Lower leg skin (tissue), 4 donors: ENCODE measurements at places on chromosomes 4 and X. TPM values are rescaled to one million over a fixed set of nuclear protein-coding genes. Genes with fewer than 3 reads are reported as not detected.

NOX1 gene
- 0.84 TPM for total RNA-seq

NIPAL1 gene
- total RNA-seq: 65.8 TPM

LYAR gene
- 5.9 TPM for total RNA-seq

SYP gene
- total RNA-seq: 2.5 TPM

AMBN gene
- not detected for total RNA-seq

- DNase-seq: no peak
Observed at GRCh38 chr4:27429364-27429871, 568.8 kb downstream of the STIM2 start.

GRCh38 chrX:40117715-40118285 is 20.0 kb upstream of the BCOR start:
- no peak for DNase-seq

GRCh38 chr4:68724426-68724825 is 54.0 kb upstream of the UGT2B15 start:
- no peak for DNase-seq

DNA sequence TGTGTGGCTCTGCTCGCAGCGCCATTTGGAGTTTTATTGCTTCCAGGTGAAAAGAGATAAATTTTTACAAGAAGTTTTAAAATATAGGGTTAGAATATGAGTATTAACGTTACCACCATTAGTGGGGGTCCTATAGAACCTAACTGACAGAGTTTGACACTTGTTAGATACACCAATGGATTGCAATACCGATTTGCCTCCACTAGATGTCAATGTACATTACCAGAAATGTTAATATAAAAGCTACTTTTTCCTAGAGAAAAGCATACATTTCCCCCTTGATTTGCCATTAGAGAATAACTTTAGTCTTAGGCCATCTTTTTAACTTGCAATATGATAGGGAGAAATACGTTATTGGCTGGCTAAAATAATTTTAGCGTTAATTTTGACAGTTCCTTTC is 108.4 kb downstream of the LINC00632 start:
- DNase-seq: no peak

GRCh38 chrX:94686071-94686470 is 1012.1 kb downstream of the FAM133A start:
- DNase-seq: no peak

- DNase-seq: no peak
Observed at GRCh38 chr4:173490256-173490655, 39.8 kb downstream of the HAND2 start.

DNA sequence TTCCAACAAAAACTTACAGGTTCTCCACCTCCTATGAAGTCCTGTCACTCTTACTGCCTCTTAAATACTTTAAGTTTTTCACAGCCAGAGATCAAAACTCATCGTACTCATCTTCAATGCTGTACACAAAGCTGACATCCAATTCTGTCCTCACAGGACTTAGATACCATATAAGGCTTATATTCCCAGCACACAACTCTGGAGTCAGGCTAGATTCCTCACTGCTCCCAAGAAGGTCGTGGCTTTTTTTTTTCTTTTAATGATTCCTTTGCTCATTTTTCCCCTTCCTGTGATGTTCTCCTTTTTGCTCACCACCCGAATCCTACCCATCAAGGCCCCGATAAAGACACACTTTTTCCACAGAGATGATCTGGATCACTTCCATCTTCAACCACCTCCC is 914 bp downstream of the TRAPPC2 start:
- no peak for DNase-seq

DNA sequence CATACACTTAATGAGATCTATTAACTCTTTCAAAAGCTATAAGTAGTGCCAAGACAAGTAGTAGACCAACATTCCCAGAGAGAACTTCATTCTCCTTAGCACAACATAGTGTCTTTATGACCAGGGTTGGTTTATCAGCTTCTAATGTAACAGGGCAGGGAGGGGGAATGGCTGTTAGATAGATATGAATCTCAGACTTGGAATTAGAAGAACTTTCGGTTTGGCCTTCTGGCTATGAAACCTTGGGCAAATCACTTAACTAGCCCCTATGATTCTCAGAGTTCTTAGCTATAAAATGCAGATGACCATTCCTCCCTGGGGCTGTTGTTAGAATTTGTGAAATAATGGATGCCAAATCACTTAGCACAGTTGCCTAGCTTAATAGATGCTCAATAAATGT is 132.2 kb downstream of the SLC10A7 start:
- DNase-seq: no peak

- no peak for DNase-seq
Observed at GRCh38 chrX:115897956-115898355, 272.6 kb upstream of the AGTR2 start.
